ENCODE measurements at places on chromosomes 2 and 18. TPM values are rescaled to one million over a fixed set of nuclear protein-coding genes. Genes with fewer than 3 reads are reported as not detected.
A peak's percentile ranks its signal among the peaks of the same experiment; 100 is the strongest.

DNA sequence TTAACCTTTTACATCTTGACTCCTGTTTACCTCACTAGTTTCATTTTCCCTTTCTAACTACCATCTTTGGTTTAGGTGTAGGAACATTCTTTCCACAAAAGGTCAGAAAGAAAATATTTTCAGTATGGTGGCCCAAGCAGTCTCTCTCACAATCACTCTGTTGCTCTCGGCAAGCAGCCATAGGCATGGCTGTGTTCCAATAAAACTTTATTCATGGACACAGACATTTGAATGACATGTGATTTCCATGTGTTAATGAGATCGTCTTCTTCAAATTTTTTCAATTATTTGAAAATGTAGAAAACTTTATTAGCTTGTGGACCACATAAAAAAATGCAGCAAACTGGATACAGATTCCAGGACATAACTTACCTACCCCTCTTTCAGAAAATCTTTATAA lies 109.7 kb upstream of the CNTNAP5 start:
- DNase-seq, result no peak

DNA sequence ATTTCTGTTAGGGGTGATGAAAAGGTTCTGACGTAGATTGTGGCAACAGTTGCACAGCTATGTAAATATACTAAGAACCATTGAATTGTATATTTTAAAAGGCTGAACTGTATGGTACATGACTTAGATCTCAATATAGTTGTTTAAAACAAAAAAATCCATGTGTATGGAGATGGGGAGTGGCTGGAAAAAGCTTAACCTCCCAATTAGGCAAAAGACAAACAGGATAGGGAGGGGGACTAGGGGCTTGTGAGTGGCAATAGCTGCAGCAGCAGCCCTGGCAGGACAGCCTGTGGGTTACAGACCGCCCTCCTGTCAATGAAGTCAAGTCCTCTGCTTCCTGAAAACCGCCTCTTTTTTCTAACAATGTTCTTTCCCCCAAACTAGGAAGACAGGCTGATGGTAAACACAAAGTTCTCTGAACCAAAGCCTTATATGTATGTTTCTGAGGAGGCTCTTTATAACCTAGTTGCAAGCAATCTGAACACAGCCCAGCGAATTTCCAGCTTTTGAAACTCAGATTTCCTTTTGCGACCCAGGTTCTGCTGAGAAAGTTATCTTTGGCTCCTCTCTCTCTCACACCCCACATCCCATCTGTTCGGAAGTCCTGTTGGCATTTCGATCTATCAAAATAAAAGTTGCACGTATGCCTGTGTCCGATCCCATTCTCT lies 10.3 kb downstream of the ATP8B1 start:
- DNase-seq, result no peak

Gene PARD3B
- total RNA-seq, result 7.0 TPM

GRCh38 chr18:23115683-23116096 lies 19.6 kb upstream of the CABLES1 start:
- peak; percentile 98 for DNase-seq

GRCh38 chr2:23464156-23464555 lies 79.2 kb downstream of the KLHL29 start:
- no peak for DNase-seq

Gene QPCT
- total RNA-seq, result 23.1 TPM

Gene DBI
- total RNA-seq, result 101 TPM

Measured in astrocyte (in vitro differentiated cells and primary cell).